ENCODE measurements at places on chromosomes 4 and X.

GRCh38 chr4:66197451-66197850 is 527.2 kb upstream of the EPHA5 start:
- no peak for DNase-seq

DNA sequence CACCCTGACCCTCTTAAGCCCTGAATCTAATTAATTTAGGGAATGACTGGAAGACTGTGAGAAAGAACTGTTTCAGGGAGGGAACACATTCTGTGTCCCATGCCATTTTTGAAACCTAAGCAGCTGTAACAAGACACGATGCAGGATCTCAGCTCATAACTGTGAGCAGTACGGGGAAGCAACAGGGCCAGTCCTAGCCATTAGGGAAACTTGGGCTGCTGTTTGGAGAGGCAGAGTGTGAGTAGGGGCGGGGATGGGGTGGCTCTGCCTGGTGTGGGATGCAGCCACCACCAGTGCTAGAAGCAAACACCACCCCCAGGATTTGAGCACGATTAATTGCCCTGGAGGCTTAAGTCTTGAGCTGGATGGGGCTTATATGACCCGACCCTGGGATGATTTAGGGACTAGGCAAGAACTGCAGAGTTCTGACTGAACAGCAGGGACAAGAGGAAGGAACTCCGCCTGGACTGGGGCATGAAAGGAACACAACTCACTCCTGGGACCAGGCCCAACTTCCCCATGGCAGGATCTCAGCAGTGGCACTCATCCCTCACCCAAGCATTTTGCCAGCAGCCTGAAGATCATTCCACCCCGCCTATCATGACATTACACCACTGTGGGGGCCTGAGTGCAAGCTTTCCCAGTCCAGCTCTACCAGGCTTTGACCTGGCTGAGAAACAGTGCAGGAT is 43.1 kb downstream of the ATRX start:
- no peak for DNase-seq

DNA sequence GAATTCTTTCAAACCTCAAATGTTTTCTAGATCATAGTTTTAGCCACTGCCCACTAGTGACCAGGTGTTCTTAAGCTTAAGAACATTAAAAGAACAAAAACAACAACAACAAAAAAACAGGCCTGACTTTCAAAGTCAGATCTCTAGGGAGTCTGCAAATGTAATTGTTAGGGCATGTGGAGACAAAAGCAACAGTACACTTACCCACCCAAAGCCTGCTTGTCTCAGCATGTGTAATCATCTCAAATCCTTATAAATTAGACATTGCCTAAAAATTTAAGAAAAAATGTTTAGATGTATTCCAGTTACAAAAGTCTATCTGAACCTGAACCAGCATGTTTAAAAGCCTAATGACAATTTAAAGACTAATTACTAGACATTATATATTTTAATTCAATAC is 79.9 kb downstream of the SLC7A11 start:
- DNase-seq, result no peak

DNA sequence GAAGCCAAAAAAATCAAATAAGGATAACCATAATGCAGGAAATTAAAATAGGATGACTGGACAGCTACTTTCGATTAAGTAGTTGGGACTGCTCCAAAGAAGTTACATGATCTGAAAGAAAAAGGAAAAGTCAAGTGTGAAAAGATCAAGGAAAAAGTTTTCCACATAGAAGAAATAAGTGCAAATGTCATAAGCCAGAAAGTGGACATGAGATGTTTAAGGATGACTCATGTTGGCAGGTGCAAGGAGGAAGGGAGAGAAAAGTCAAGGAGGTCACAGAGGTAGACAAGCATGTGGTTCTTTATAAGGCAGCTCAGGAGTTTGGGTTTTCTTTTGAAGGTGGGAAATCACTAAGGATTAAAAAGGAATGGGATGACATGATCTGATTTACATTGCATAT is 89.8 kb upstream of the GPRIN3 start:
- no peak for DNase-seq

GRCh38 chr4:109574443-109574850 is 14.4 kb downstream of the MCUB start:
- DNase-seq, result no peak

GRCh38 chr4:41505161-41505661 is 32.7 kb upstream of the LIMCH1 start:
- no peak for DNase-seq
